ENCODE measurements at places on chromosomes 2 and 18.

GRCh38 chr2:148201075-148202004, 180.4 kb downstream of the MBD5 start:
- no peak for DNase-seq

DNA sequence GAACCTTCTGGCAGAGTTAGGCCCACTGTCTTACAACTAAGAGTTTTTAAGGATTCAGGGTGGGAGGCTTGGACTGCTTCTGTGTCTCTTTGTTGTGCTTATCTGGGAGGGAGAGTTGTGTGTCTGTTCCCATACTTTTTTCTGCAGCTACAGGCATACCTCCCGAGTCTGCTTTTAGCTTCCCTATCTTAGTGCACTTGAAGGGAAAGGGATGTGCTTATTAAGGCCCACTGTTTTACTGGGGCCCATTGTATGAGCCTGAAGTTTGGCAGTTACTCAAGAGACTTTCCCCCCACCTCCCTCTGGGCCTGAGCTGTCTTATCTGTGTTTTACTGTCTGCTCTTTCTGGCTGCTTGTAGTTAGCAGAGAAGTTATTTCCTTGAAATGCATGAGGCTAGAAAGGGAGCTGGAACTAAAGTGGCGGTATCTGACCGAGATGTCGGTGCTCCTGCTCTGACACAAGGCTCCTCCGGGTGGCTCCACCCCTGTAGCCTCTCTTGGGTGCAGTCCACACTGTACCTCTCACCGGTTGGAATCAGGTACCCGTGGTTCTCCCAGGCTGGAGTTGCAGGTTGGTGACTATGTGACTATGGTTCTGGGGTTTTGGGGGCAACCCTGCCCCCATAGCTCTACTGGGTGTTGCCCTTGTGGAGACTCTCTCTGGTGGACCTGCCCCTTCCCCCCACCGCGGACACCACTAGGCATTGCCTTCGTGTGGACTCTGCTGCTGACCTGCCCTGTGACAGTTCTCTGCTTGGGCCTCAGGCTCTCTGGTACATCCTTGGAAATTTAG, 12.9 kb downstream of the UBR3 start:
- DNase-seq = no peak

GRCh38 chr2:160275656-160276055, 75.6 kb upstream of the ITGB6 start:
- DNase-seq = no peak

- DNase-seq = no peak
Observed at GRCh38 chr2:231677632-231678104, 30.7 kb upstream of the PTMA start.

- no peak for DNase-seq
Observed at GRCh38 chr2:75055820-75056675, 97.6 kb downstream of the POLE4 start.

DNA sequence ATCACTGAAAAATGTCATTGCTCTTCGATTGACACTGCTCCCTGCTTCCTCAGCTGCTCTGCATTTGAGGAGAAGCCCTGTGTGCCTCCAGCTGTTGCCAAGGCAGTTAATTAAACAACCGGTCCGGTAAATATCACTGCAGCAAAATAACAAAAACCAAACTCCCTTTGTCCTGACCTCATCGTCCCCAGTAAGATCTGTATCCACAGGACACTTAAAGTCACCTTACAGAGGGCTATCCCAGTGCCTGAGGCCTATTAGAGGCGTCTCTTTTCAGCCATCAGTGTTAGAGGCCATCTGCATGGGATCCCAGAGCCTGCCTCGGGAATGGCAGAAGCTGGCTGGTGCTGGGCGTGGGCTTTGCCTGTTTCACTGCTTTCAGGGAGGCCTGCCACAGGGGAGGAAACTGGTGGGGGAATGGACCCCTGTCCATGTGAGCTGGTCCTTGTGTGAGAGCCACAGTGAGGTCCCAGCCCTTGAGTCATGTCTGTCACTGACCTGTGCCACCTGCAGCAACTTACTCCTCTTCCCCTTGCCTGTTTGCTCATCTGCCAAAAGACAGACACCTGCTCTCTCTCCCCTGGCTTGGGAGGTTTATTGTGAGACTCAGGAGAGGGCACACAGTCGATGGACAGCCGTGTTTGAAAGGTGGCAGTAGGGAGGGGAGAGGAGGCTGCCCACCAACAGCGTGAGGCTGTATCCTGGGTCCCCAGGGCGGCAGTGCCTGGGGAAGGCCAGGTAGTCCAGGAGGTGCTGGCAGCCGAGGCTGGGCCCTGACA, 117.7 kb upstream of the MCFD2 start:
- DNase-seq = no peak

DNA sequence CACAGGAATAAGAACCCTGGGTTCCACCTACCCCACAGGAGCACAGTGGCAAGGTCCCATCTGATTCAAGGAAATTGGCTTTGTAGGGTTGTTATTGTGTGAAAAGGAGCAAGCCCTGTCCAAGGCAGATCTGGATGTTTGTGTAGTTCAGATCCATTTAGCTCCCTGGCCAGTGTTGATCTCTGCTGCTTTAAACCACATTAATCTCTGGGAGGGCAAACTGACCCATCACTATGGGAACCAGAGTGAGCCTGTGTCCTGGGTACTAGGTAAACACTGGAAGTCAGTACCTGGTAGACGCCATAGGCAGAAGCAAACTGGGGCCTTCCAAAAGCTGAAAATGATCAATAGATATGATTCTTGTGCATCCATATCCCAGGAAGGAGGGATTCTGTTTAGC, 271.5 kb upstream of the EPAS1 start:
- no peak for DNase-seq

GRCh38 chr18:48973731-48974130, 23.0 kb upstream of the SMAD7 start:
- DNase-seq = no peak

- DNase-seq = no peak
Observed at GRCh38 chr2:168584911-168585310, 128.8 kb downstream of the CERS6 start.

GRCh38 chr2:26178746-26179436, 6.0 kb downstream of the GAREM2 start:
- no peak for DNase-seq
